Stimulated activated CD4-positive, alpha-beta T cell treated with anti-CD3 and anti-CD28 coated beads, Interleukin-1b, Interleukin-23, amount 100 ng/mL, for 1 hour (primary cell): ENCODE measurements at places on chromosomes 7 and 10.

DNA sequence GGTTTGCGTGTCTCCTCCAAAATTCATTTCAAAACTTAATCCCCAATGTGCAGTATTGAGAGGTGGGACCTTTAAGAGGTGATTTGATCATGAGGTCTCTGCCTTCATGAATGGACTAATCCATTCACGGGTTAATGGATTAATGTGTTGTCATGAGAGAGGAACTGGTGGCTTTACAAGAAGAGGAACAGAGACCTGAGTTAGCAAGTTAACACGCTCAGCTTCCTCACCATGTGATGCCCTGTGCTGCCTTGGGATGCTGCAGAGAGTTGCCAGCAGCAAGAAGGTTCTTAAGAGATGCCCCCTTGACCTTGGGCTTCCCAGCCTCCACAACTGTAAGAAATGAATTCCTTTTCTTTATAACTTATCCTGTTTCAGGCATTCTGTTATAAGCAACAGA, 3.7 kb upstream of the TCTN3 start:
- no peak for DNase-seq

- no peak for DNase-seq
These were observed 62.6 kb downstream of the CACNB2 start for GRCh38 chr10:18202680-18203460.

GRCh38 chr7:38385682-38386081, 112.2 kb upstream of the TARP start:
- DNase-seq, result no peak

DNA sequence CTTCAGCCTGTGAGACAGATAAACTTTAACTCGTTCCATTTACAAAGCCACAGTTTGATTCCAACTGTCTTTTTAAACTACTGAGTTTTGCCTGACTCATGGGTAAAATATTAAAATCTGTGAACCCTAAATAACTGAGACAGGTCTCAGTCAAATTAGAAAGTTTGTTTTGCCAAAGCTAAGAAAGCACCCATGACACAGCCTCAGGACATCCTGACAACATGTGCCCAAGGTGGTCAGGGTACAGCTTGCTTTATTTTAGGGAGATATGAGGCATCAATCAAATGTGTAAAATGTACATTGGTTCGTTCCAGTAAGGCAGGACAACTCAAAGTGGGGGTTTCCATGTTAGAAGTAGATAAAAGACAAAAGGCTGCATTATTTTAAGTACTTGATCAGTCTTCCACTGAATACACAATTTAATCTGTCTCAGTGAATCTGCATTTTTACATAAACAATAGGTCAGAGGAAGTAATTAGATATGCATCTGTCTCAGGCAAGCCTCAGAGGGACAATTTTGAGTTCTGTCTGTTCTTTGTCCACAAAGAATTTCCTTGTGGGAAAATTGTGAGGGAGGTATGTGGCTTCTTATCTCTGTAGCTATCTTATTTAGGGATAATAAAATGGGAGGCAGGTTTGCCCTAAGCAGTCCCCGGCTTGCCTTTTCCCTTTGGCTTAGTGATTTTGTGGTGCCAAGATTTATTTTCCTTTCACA, 11.0 kb upstream of the PIP start:
- DNase-seq, result no peak

DNA sequence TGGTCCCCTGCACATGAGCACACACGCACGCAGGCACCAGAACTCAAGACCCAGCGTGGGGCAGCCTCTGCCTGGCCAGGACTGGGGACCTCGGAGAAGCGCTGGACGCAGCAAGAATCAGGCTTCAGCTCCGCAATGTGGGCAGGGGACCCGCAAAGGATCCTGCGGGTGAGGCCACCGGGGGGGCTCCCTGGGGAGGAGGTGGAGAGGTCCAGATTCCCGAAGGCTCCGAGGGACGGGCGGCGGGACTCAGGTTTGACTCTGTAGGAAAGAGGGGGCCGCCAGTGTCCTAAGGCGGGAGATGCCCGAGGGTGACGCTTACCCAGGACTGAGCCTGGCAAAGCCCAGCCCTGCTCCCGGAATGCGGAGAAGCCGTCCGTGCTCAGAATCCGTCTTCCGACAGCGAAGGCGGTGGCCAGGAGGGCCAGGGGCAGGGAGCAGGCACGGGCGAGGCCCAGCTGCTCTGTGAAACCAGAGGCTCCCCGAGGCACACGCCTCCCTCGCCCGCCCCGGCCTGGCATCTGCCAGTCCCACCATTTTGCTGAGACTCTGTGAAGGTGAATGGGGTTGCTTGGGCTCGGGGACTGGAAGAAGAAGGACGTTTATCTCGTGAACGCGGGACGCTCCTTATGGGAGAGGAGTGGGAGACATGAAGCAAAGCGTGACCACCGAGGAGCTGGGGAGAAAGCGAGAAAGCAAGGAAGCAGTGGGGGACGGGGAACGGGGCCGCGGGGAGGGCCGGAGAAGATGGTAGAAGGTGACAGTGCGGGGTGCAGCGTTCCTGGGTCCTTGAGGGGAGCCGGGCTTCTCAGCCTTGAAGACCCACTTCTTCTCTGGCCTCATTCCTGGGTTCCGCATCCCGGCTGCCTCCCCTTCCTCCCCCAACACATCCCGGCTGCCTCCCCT, 489.2 kb downstream of the PTPRN2 start:
- no peak for DNase-seq
